ENCODE measurements at places on chromosomes 2 and 18. TPM values are rescaled to one million over a fixed set of nuclear protein-coding genes. Genes with fewer than 3 reads are reported as not detected.

The KRCC1 gene
- 10.3 TPM for total RNA-seq

The LRP1B gene
- 0.89 TPM for total RNA-seq

The HRH4 gene
- 0.17 TPM for total RNA-seq

DNA sequence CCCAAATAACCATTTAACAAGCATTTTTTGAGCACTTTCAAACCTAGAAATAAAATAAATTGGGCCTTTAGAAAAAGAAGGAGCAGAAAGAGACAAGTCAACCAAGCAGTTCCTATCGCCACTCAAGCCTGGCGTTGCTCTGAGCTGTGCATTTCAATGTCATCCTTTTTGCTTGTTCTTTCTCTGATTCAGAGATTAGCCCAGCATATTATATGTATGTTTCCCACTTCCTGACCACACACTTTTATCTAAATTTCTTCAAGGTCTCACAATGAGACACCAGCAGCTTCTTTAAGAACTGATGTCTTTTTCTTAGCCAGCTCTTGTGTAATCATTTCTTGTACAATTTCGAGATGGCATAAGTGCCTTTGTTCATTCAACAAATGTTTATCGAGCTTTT, 344.5 kb upstream of the ID2 start:
- no peaks in the 10 kb centered on the region for H3K36me3 ChIP-seq
- no peaks in the 10 kb centered on the region for H3K27me3 ChIP-seq
- DNase-seq, result no peak
- no peak overlapping the region for H3K4me3 ChIP-seq
- no peak overlapping the region for H3K27ac ChIP-seq

DNA sequence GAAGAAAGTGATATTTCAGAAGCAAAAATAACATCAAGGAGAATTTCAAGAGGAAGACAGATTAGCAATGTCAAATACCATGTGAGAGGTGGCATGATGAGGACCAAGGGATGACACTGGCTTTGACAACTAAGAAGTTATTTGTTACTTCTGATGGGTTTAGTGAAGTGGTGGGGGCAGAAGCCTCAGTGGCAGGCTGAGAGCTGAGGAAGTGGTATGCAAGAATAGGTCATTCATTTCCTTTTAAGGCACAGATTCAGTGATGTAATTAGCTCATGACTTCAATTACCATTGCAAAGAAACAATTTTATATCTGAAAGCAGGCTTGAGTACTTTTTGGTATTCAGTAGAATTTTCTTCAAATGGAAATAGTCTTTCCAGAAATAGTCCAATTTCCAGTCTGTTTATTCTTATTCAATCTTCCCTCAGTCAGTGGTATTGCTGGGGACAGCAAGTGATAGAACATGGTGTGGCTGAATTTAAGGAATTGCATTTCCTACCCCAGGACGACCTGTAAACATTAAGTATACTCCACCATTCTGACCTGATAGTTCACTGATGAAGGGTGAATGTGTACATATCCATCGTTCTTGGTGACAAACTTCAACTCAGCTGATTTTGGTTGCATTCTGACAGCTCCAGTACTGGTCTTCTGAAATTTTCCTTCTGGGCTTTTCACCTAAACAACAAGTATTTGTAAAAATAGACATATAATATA, 28.2 kb downstream of the GEMIN6 start:
- H3K4me3 ChIP-seq, result no peak overlapping the region
- H3K36me3 ChIP-seq, result 0 out of 2 replicates have a peak, but pooled peaks cover 4% of the 10 kb centered on the region
- H3K27me3 ChIP-seq, result no peaks in the 10 kb centered on the region
- no peaks in the 10 kb centered on the region for H3K4me1 ChIP-seq
- no peak for DNase-seq
- 0 out of 2 replicates have a peak overlapping the region, but pooled peaks have one; percentile 55 for H3K27ac ChIP-seq

DNA sequence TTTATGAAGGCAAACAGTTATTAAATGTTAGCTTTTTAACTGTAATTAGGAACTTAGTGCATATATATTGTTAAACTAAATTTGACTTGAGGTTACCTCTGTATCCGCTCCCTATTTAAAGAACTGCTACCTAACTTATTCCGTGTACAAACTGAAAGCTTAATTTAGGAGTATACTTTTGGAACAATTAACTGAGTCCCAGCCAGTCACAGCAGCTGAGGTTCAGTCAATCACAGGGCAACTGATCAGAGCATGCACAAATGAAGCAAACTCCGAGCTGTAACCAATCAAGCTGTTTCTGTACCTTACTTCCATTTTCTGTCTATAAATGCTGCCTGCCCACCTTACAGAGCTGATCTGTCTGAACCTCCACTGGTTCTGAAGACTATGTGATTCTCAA, 61.2 kb downstream of the RAB3GAP1 start:
- no peak overlapping the region for H3K27ac ChIP-seq
- H3K4me3 ChIP-seq, result no peak overlapping the region
- no peaks in the 10 kb centered on the region for H3K27me3 ChIP-seq
- no peak for DNase-seq
- H3K4me1 ChIP-seq, result no peaks in the 10 kb centered on the region

GRCh38 chr2:223737207-223737606, 100.2 kb downstream of the AP1S3 start:
- H3K27me3 ChIP-seq, result no peaks in the 10 kb centered on the region
- H3K4me3 ChIP-seq, result no peak overlapping the region
- DNase-seq, result no peak
- H3K27ac ChIP-seq, result no peak overlapping the region

DNA sequence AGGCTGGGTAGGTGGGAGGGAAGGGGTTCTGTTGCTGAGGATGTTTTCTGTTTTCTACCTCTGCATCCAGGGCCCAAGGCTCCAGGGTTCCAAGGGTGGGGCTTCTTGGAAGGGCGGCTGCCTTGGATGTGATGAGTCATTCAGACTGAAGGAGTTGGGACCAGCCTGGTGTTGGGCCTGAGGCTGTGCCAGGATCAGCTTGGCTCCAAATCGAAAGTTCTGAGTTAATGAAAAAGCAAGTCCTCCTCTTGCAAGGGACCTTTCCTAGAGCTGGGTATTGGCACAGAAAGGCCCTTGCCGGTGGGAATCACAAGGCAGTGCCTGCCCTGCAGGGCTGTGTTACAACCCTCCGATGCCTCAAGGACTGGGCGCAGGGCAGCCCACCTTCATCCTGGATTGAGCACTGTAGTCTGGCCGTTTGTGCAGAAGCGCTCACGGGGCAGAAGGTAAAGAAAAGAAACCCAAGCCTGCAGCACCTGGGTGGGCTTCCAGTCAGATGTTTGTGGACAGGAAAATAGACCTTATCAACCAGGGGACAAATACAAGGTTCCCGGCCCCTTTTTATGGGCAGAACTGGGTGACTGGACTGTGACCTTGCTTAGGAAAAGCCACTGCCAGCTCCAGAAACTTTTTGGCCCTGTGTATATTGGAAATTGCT, 52.5 kb upstream of the MCFD2 start:
- H3K4me1 ChIP-seq, result no peaks in the 10 kb centered on the region
- peak overlapping the region; percentile 72 for H3K27ac ChIP-seq
- H3K27me3 ChIP-seq, result no peaks in the 10 kb centered on the region
- no peak for DNase-seq
- H3K36me3 ChIP-seq, result no peaks in the 10 kb centered on the region

DNA sequence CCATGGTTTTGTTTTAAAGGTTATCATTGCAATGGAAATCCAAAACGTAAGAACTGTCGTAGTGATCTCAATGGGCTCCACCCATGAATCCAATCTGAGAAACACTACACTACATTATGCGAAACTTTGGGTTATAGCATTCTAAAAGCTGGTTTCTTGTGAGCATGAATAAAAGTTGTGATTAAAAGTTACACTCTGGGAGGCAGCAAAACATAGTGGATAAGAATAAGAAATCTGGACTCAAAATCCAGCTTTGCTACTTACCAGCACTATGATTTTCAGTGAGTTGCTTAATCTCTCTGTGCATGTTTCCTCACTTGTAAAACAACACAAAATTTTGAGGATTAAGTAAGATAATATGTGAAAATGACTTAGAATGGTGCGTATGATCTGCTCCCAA, 25.7 kb upstream of the THOC1 start:
- H3K27ac ChIP-seq, result no peak overlapping the region
- H3K4me3 ChIP-seq, result no peak overlapping the region
- no peaks in the 10 kb centered on the region for H3K27me3 ChIP-seq
- no peaks in the 10 kb centered on the region for H3K36me3 ChIP-seq

- DNase-seq, result no peak
- H3K27ac ChIP-seq, result no peak overlapping the region
- H3K36me3 ChIP-seq, result no peaks in the 10 kb centered on the region
- no peaks in the 10 kb centered on the region for H3K27me3 ChIP-seq
- H3K4me1 ChIP-seq, result peaks cover 17% of the 10 kb centered on the region
Observed at GRCh38 chr2:207258263-207258991, 92.7 kb upstream of the KLF7 start.

DNA sequence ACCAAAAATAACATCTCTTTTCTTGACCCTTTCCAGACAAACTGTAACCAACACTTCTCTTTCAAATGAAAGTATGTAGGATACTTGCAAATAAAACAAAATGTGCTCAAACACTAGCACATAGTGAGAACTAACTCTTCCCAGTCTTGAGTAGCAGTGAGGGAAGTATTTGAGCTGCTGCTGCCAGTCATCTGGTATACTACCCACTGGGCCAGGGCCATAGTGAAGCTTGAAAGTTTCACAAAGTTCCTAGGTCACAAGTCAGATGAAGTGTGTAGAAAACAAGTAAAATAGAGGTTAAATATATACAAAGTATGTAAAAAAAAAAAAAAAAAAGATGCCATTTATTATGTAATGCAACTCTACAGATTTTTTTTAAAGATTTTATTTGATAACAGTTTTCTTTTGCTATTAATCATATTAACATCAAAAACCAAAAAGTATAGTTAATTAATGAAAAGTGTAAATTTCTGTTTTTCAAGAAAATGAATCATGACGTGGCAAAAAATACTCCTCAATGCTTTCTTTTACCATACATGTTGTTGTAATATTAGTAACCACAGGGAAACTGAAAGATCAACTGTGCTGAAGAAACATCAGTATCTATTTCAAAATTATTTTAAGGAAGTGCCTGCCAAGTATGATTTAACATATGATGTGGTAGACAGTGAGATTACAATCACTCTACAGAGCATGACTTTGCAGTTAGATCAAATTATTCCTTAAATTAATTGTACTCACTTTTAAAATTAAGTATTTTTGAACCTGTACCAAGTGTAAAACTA, 21.6 kb upstream of the TRIB2 start:
- H3K27ac ChIP-seq, result no peak overlapping the region
- DNase-seq, result no peak
- H3K4me1 ChIP-seq, result no peaks in the 10 kb centered on the region
- no peaks in the 10 kb centered on the region for H3K27me3 ChIP-seq

DNA sequence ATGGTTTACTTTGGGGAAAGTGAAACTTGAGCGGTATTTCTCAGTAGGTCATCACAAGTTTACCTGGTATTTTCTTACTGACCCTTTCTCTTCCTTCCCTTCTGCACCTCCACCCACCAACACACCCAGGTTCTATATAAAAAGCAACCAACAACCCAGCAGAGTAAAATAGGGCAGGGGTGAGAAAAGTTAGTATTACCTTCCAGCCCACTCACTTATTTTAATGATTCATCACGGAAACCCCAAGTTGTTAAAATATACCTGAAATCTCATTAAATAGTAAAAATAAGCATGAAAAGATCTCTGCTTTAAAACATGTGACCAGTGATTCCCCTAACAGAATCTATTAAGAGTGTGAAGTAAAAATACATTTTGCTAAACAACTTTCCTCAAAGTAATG, 306.1 kb downstream of the ZEB2 start:
- H3K4me3 ChIP-seq, result no peak overlapping the region
- H3K27me3 ChIP-seq, result no peaks in the 10 kb centered on the region
- no peak for DNase-seq
- no peak overlapping the region for H3K27ac ChIP-seq
- H3K4me1 ChIP-seq, result no peaks in the 10 kb centered on the region
